ENCODE measurements at places on chromosomes 16 and 17.

GRCh38 chr17:42846594-42847280 is 2.4 kb downstream of the AOC2 start:
- no peak for DNase-seq

GRCh38 chr17:47996201-47996600 is 25.3 kb downstream of the CDK5RAP3 start:
- no peak for DNase-seq

DNA sequence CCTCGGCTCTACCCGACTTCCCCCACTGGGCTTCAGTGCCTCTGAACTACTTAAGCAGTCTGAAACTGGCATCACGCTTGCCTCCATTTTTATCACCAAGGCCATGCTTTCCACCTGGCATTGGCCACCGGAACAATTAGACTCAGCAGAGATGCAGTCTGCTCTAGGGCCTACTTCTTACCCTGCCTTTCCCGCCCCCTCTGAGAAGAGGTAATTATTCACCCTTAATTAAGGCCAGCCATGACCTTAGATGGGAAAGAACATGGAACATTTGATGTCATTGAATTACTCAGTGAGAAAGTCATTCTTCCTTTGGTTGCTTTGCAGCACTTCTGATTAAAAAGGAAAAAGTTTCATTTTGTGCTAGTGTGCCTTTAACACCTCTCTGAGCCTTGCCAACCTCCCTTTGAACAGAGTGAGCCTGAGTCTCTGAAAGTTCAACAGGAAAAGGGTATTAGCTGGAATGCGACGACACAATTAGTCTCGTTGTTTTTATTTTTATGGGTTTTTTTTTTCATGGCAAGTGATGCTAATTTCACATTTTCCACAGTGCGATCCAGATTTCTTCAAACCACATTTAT is 60.9 kb upstream of the TNRC6A start:
- no peak for DNase-seq

DNA sequence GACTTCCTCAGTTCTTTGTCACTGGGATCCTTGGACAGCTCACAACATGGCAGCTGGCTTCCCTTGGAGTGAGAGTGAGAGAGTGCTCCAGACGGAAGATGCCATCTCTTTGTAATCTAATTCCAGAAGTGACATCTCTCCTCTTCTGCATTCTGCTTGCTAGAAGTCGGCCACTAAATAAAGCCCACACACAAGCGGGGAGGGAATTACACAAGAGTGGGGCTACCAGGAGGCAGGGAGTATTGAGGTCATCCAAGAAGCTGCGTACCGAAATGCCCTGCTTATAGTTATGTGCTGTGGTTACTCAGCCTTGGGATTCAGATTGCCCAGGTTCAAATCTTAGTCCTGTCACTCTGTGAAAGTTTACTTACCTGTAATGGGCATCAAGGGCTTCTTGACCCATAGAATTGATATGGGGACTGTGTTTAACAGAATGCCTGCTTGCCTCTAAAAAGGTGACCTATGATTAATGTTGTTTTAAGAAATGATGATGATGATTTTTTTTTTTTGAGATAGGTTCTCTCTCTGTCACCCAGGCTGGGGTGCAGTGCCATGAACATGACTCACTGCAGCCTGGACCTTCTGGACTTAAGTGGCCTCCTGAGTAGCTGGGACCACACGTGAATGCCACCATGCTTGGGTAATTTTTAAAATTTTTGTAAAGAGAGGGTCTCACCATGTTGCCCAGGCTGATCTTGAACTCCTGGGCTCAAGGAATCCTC is 120.9 kb upstream of the HS3ST2 start:
- DNase-seq = no peak

GRCh38 chr17:9677411-9677810 is 32.1 kb downstream of the USP43 start:
- no peak for DNase-seq

DNA sequence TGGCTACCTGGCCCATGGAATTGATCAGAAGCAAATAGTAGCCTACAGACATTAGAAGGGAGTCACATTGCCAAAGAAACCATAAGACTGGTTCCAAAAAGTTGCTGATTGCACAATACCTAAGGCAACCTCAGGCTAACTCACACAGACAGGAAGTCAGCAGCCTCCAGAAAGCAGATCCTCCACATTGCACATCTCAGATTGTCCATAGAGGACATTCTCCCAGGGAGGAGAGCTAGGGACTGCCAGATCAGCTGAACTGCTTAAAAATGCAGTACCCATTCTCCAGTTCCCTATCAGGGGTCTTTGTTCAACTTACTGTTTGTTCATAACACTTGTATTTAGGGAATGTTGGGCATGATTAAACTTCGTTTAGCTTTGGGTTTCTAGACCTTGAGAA is 4.2 kb downstream of the CCL3 start:
- DNase-seq = no peak

DNA sequence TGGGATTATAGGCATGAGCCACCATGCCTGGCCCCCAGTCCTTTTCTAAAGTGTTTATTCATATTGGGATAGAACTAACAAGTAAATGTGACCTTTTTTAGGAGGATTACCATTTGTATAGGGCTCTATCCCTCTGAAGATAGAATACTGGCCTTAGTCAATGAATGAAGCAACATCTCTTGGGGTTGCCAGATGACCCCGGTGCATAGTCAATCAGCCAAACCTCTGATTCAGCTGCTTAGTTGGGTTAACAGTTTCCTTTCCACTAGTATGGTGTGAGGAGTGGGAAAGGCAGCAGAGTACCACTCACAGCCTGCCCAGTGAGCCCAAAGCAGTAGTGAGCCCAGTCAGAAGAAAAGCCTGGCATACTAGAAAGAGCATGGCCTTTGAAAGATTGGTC is 94.6 kb upstream of the TBX2 start:
- no peak for DNase-seq

GRCh38 chr16:1614456-1615102 is 2.4 kb downstream of the CRAMP1 start:
- DNase-seq = peak; percentile 30

DNA sequence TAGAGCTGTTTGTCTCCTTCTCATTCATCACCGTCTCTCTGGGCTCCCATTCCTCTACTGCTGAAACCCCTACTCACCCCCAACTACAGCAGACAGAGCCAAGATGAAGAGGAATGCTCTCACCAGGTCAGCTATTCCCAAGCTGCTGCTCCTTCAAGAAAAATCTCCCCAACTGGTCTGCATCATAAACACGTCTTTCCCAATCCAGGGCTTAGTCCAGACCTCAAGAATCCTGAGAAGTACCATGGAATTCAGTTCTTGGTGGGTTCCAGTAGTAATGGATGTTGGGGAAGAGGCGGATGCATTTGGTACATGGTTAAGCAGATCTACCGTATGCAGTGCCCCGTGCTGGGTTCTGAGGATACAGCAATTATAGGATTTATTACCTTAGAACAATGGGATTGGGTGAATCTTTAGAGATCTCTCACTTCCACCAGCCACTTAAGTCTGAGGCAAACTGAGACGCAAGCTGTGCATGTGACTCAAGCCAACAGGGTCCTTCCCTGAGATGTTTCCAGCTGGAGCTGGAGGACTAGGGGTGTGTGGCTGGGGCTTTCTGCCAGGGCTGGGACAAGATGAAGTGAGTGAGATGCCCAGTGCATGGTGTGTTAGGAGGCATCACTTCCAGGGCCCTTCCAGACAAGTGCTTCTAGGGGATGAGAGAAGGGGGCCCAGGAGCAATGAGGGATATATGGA is 232.7 kb upstream of the CDH5 start:
- no peak for DNase-seq

GRCh38 chr16:27867122-27868110 is 196.1 kb downstream of the GSG1L start:
- peak; percentile 70 for DNase-seq

DNA sequence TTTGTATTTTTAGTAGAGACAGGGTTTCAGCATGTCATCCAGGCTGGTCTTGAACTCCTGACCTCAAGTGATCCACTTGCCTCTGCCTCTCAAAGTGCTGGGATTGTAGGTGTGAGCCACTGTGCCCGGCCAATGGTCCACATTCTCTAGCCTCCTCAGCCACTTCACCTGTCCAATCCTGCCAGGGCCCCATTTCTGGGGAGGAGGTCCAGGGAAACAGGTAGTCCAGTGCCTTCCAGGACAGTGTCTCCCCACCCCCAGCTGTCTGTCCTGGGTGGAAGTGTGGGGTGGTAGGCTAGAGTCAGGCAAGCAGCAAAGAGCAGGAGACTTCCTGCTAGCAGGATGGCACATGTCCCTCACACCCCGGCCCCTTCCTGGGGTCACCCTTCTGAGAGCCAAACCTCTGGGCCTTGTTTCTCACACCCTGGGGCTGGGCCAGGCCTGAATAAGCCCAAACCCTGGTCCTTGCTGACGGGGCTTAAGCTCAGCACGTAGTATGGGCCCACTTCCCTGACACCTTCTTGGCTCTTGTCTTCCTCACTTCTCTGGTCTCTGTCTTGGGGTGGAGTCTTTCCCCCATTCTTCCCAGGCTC is 5.0 kb downstream of the FHOD1 start:
- no peak for DNase-seq

- DNase-seq = no peak
Measured at GRCh38 chr17:72539981-72540897, 419.4 kb downstream of the SOX9 start.

DNA sequence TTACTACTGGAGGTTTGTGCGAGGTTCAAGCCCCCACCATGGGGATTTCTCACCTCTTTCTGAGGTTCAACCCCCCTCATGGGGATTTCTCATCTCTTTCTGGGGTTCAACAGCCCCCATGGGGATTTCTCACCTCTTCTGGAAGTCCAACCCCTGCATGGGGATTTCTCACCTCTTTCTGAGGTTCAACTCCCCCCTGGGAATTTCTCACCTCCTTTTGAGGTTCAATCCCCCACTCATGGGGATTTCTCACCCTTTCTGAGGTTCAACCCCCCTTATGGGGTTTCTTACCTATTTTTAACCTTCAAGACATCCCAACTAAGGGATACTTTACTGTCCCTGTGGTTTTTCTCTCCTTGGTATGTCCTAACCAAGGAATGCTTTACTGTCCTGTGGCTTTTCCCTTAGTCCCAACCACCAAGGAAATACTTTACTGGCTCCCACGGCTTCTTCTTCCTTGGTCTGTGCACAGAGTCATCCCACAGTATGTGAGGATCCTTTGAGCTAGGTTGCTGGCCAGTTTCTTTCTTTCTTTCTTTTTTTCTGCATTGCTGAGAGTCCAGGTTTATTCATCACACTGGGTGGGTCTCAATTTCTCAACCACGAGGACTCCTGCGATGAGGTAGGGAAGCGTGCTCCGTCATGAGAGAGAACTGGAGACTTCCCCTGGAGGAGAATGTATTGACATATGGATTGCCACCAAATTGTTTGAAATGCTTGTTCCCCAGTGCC is 2140.2 kb downstream of the TP53TG3F start:
- DNase-seq = no peak

DNA sequence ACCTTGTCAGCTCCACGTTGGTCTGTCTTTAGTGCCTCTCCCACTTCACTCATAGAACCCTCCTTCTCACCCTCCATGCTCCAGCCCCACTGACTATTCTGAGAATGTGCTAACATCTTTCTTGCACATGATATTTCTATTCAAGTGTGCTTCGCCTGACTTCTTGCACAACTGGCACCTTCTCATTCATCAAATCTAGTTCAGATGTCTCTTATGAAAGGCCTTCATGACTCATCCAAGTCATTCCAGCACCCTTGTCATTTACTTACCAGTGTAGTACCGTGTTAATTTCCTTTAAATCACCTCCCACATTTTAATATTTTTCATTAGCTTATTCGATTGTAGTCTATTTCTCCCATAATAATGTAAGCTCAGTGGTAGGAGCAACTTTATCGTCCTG is 197.8 kb upstream of the PIRT start:
- DNase-seq = no peak

DNA sequence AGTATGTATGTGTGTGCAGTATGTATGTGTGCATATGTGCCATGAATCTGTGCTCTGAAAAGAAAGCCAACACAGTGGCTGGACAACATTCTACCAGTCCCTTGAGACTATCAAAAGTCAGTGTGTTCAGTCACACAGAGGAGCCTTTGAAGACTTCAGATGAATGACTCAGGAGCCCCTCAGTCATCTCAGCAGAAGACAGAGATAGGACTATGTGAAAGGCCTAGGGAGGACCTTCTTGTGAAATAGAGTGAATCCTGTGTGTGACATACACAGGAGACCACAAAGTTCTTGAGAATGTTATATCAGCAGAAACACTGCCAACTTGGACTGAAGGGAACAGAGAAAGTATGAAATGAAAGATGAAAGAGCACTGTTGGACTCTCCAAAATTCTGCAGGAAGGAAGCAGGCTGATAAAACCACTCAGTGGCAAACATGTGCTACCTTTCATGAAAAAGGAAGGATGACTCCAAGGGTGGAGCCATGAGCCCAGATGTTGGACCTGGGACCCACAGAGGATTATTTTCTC is 108.4 kb downstream of the METRNL start:
- DNase-seq = no peak

DNA sequence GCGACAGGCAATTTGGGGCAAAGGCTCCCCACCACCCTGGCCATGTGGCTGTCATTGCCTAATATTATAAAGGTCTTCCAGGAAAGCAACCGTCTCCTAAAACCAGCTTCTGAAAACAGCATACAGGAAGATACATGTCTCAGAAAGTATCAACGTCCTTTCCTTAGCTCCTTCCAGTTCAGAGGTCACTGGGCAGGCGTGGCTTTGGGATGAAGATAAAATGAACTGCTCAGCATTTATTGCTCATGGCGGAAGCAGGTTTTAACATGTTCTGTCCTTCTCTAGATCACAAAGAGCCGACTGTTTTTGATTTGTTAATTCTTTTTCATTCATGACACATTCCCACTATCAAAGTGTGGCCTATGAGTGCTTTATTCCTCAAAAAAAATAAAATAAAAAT is 8.0 kb downstream of the CFAP20 start:
- no peak for DNase-seq

- DNase-seq = peak; percentile 77
Measured at GRCh38 chr16:29804455-29805231, 1.7 kb upstream of the MAZ start.

- no peak for DNase-seq
Measured at GRCh38 chr17:52287611-52288010, 129.1 kb upstream of the CA10 start.

- no peak for DNase-seq
Measured at GRCh38 chr17:29138184-29138955, 41.8 kb downstream of the MYO18A start.

GRCh38 chr16:81073560-81074330 is 3.3 kb downstream of the C16orf46 start:
- no peak for DNase-seq

- no peak for DNase-seq
Measured at GRCh38 chr16:4172070-4172469, 55.8 kb upstream of the ADCY9 start.

GRCh38 chr17:59561042-59561441 is 4.4 kb upstream of the DHX40 start:
- DNase-seq = peak; percentile 26

- DNase-seq = no peak
Measured at GRCh38 chr16:1323296-1324239, 9.9 kb upstream of the BAIAP3 start.
